Ascending aorta (tissue), 2 donors: ENCODE measurements at places on chromosomes 3 and 15.
A peak's percentile ranks its signal among the peaks of the same experiment; 100 is the strongest.

- DNase-seq: no peak
Measured at GRCh38 chr3:33380653-33381052, 59.6 kb downstream of the UBP1 start.

- no peak for DNase-seq
Measured at GRCh38 chr15:92749216-92749615, 93.6 kb upstream of the FAM174B start.

DNA sequence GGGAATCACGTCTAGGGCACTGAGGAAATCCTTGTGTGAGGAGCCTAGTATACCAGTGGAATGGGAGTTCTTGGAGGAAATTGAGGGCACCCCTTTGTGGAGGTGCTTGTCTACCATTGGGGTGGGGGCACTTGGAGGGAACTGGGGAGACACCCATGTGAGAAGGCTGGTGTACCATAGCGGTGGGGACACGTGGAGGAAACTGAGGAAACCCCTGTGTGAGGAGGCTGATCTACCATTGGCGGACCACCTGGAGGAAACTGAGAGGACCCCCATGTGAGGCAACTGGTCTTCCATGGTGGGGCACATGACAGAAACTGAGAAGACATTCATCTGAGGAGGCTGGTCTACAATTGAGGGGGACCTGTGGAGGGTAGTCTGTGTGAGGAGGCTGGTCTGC lies 164.5 kb downstream of the FBLN2 start:
- no peak for DNase-seq

DNA sequence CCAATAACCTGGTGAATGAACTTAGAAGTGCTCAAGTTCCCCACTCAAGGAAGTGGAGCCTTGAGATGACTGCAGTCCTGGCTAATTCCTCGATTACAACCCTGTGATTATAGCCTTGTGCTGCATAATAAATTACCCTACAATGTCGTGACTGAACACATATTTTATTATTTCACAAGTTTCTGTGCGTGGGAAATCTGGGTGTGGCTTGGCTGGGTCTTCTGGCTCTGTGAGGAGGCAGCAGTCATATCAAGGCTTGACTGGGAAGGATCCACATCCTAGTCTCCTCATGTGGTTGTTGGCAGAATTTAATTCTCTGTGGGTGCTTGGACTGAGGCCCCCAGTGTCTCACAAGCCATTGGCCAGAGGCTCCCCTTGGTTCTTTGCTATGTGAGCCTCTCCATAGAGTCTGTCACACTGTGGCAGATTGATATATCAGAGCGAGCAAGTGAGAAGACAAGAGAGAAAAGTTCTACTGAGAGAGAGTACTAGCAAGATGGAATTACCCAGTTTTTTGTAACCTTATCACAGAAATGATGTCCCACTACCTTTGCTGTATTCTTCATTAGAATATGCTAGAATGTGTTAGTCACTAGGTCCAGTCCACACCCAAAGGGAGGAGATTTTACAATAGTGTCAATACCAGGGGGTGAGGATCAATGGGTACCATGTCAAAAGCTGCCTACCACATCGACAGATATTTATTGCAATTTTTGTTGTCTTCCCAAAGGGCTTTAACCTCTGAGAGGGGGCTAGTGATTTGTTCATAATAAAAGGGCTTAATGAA lies 102.8 kb upstream of the TBC1D5 start:
- no peak for DNase-seq

DNA sequence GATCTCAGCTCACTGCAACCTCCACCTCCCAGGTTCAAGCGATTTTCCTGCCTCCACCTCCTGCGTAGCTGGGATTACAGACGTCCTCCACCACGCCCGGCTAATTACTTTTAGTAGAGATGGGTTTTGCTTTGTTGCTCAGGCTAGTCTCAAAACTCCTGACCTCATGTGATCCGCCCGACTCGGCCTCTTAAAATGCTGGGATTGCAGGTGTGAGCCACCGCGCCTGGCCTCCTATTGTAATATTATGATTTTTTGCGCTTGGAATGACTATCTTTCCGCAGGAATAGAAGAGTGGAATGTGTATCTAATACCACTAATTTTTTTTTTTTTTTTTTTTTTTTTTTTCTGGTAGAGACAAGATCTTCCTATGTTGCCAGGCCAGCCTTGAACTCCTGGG lies 1.8 kb downstream of the ARL8B start:
- no peak for DNase-seq

DNA sequence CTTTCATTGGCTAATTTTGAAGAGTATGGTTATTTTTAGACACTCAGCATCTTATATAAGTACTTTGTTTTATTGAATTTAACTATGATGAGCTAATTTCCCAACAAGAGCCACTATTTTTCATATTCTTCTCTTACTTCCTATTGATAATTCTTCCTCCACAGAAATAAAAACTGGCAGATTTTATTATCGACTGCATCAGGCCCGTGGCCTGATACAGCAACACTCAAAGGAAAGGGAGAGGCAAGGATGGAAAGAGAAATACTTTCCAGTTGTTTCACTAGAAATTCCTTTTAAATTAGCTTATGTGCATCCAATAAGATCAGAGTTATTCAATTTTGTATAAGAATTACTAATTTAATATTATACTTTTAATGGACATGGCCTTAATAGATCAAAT lies 886.3 kb downstream of the ROBO1 start:
- DNase-seq: no peak

DNA sequence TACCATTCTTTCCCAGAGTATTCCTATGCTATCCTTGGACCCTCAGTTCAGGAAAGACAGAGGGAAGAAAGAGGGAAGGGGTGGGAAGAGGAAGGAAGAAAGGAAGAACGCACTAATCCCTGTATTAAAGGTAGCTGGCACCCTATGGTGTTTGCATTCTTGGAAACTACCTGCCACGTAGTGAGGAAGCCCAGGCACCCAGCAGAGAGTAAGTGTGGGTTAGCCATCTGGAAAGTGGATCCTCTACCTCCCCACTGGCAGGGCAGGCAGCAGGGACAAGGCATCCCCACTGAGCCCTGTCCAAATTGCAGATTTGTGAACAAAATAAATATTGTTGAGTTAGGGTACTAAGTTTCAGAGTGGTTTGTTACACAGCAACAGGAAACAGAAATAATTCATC lies 8.8 kb downstream of the RBP1 start:
- no peak for DNase-seq

DNA sequence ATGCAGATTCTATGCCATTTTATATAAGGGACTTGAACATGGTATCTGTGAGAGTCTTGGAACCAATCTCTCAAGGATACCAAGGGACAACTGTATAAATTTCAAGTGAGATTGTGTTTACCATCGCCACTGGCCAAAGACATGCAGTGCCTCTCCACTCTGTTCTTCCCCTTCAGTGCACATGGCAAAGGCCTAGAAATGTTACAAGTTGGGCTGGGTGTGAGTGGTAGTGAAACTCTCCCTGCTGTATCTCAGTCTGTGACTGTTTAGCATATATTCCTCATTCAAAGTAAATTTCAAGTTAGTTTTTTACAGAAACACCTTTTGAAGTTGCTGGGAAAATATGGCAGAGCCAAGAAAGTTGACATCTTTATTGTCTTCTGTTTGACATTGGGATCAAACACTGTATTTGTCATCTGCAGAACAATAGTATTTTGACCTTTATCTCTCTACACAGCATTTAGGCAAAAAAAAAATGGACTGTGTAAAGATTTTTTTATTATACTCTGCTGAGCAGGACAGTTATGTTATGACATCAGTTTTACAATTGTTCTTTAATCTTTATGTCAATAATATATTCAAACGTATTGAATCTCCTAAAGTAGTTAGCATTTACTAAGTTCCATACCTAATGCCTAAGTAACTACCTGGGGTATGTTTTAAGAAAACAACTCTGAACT lies 101.4 kb downstream of the CCNL1 start:
- no peak for DNase-seq

GRCh38 chr3:160041465-160041864 lies 52.8 kb downstream of the IL12A start:
- no peak for DNase-seq

DNA sequence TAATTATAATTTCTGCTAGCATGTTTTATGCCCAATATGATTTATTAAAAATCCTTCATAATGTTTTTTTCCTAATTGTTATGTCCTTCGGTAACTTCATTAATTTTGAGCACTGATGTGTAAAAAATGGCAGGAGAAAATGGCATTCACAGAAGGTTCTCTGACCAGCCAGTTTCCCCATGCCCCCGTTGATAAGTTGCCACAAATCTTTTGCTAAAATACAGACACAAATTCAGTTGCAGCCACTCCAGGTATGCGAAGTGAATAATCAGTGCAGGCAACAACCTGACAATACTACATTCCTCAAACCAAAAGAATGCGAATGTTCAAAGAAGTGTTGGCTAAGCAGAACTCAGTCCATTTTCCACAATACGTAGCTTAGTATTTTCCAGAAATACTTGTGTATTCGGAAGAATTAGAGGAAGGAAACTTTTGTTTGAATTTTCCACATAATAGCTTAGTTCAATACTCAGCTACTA lies 32.7 kb downstream of the CHL1 start:
- no peak for DNase-seq

DNA sequence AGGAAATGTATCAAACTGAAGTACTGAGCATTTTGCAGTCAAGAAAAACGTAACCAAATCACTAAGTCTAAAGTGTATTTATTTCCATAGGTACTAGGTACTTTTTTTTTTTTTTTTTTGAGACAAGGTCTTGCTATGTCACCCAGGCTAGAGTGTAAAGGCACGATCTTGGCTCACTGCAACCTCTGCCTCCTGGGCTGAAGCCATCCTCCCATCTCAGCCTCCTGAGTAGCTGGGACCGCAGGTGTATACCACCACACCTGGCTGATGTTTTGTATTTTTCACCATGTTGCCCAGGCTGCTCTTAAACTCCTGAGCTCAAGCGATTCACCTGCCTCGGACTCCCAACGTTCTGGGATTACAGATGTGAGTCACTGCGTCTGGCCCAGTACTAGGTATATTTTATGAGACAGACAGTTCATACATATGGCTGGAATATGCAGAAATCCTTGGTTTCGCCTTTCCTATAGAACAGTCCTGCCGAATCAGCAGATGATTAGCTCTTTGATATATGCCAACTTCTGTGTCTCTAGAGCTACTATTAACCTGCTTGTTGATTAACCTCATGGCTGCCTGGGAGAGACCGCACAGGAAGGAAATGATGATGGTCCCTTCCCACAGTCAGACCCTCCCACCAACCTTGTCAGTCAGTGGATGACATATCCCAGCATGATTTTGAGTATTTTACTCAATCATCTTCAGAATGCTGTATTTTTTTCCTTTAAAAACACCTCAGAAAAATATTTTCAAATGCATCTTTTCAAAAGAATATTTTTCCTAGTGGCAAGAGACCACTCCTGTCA lies 32.3 kb downstream of the TMOD3 start:
- no peak for DNase-seq

- no peak for DNase-seq
Measured at GRCh38 chr3:15527031-15527459, 5.5 kb upstream of the COLQ start.

DNA sequence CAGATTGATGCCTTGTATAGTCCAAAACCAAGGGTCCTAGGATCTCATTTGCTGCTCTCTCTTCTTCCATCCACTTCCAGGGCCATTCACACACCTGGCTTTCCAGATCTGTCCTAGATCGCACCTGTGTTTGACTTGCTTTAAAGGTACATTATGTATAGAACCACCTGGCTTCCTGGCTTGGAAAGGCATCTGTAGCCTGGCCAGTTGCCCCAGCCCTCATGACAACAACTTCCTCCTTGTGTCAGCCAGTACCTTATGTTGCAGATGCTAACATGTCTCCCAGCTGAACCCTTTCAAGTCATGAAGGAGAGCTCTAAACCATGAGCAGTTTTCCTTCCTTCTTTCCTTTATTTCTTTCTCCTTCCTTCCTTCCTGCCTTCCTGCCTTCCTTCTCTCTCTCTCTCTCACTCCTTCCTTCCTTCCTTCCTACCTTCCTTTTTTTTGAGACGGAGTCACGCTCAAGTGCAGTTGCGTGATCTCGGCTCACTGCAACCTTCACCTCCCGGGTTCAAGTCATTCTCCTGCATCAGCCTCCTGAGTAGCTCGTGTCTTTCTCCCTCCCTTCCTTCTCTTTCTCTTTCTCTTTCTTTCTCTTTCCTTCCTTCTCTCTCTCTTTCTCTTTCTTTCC lies 2.5 kb upstream of the HTR3C start:
- no peak for DNase-seq

GRCh38 chr15:100705841-100706240 lies 103.5 kb downstream of the ASB7 start:
- no peak for DNase-seq

GRCh38 chr3:99638167-99638948 lies at the start of gene COL8A1:
Gene COL8A1 (plus strand): TSS chr3:99638594. CDS start chr3:99790683, 152,089 bp downstream.
- peak; percentile 62 for DNase-seq

GRCh38 chr3:78273326-78273725 lies 1233.4 kb downstream of the ROBO2 start:
- DNase-seq: no peak

GRCh38 chr3:123048480-123049237 lies 18.2 kb upstream of the PDIA5 start:
- DNase-seq: no peak

DNA sequence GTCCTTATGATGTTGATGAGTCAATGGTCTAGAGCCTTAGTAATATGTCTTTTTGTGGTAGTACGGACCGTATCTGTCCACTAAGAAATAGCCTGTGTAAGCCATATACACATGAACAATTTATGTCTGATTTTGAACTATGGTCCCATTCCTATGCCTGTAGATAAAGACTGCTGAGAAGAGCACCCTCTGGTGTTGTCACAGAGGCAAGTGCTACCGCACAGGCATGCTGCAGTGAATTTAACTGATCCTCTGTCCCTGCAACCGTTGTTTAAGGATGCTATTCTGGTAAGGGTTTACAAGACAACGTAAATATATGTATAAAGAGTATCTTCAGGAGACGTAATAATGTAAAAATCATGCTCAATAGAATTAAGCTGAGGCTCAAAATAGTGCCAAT lies 170.7 kb downstream of the UBE3A start:
- no peak for DNase-seq

- DNase-seq: no peak
Measured at GRCh38 chr3:197292083-197292646, 6.2 kb downstream of the DLG1 start.

GRCh38 chr3:193686665-193687483 lies 93.9 kb downstream of the OPA1 start:
- no peak for DNase-seq

- DNase-seq: no peak
Measured at GRCh38 chr3:9241956-9242355, 7.5 kb downstream of the SRGAP3 start.

DNA sequence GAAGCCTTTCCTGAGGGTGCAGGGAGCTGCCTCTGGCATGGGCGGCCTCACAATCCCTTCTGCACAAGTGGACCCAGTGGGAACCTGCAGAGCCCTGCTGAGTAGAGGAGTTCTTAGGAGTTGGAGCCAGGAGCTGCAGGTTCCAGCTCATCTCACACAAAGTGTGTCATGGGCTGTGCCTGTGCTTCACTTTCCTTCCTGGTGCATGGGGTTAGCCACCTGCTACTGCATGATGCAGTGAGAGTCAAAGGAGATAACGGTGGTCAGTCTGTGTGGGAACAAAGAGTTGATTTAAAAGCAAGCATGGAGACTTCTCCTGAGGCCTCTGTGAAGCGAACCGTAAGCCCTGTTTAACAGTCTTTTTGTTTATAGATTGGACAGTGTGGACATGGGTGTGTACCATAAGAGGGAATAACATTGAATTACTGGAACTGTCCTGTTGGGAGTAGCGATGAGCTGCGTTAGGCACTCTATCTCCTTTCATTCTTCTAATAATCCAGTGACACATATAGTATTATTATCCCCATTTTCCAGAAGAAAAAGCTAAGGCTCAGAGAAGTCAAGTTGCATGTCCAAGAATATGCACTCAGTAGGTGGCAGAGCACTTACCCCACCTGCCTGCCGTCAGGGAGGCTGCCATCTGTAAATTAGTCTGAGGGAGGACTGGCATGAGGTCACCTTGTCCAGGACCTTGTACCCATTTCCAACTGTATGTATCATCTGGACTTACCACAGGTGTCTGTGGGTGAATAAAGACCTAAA lies 68.7 kb upstream of the PRR23C start:
- peak; percentile 19 for DNase-seq
